Stimulated activated CD4-positive, alpha-beta T cell treated with anti-CD3 and anti-CD28 coated beads, Interleukin-2, amount 100 ng/mL, for 48 hours (primary cell): ENCODE measurements at places on chromosomes 7 and 10.

- DNase-seq = no peak
Measured at GRCh38 chr7:40135317-40135610, 459 bp downstream of the SUGCT start.

DNA sequence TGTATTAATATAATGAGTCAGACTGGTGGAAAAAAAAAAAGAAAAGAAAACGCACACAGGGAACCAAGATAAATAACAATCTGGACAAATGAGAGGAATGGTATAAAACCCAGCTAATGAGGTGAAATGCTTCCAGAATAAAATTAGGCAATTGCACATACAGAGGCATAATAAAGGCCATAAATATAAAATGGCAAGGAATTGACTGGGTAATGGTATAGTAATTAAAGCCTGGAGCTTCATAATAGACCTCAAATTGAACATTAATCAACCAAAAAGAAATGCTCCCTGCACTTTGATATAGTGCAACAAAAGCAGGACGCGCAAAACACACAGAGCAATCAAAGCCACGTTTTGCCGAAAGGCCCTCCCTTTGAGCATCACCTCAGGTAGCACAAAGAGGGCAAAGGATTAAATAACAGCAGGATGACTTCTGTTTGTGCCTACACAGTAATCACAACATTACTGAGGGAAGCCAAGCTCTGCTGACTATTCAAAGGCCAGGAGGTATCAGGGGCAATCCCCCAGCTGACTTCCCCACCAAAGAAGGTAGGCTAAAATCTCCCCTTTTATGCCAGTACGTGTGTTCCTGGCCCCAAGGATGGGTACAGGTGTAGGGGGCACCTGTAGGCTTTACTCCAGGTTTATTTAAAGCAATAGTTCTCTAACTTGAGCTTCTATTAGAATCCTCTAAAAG is 343.7 kb downstream of the ELMO1 start:
- no peak for DNase-seq

DNA sequence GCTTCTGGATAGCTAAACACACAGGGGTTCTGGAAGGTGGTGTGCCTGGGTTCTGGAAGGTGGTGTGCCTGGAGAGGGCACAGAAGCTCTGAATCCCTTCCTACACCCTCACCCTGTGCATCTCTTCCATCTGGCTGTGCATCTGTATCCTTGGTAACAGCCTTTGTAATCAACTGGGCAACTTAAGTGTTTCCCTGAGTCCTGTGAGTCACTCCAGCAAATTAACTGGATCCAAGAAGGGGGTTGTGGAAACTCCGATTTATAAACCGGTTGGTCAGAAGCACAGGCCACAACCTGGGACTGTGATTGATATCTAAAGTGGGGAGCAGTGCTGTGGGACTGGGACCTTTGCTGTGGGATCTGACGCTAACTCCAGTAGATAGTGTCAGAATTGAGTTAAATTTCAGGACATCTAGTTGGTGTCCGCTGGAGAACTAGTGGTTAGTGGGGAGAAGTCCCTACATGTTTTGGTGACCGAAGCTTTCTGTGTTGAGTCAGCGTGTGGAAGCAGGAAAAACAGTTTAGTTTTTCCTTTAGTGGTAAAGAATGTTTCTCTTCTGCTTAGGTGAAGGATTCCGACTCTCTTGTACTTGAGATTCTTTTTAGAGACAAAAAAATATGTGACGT is 228.1 kb downstream of the BMPER start:
- no peak for DNase-seq

- no peak for DNase-seq
Measured at GRCh38 chr7:153091477-153091876, 331.9 kb downstream of the ACTR3B start.

GRCh38 chr7:98805956-98806838 is 63.6 kb downstream of the TMEM130 start:
- DNase-seq = no peak

GRCh38 chr7:99407872-99408378 is 472 bp downstream of the PDAP1 start:
- peak; percentile 33 for DNase-seq

DNA sequence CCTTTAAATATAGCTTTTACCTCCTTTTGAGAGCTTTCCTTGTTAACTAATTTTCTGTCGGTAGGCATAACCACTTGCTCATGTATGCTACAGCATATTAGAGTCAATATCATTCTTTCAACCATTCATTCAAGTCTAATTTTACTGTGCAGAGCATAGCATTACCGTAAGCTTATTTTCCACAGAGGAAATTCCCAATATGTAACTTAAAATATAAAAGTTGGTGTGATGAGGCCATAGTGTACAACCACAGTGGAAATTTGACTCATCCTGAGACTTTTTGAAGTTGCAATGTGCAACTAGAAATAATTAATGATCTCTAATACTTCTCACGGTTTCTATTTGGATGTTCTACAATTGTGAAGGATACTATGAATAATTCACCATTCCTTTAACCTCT is 80.6 kb upstream of the KLF6 start:
- no peak for DNase-seq

GRCh38 chr7:25068502-25069213 is 56.4 kb downstream of the CYCS start:
- no peak for DNase-seq

DNA sequence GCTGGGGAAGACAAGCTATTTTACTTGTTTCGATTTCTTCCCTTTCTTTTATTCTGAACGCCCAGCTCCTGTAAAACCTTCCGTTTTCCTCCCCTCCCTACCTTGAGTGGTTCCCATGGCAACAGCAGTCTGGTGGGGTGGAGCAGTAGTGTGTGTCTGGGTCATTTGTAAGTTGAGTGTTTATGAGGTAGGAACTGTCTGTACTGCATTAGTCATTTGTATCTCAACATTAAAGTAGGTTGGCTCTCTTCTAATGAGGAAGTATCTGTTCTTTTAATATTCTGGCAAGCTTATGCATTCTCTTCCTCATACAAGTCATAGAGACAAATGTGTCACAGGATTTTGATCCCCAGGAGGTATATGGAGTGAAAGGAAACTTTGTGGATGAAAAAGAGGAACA is 85.3 kb upstream of the CCDC6 start:
- DNase-seq = no peak

- no peak for DNase-seq
Measured at GRCh38 chr7:99001482-99002147, 123.3 kb downstream of the TRRAP start.

GRCh38 chr10:28833313-28833712 is 156.0 kb downstream of the BAMBI start:
- DNase-seq = no peak

DNA sequence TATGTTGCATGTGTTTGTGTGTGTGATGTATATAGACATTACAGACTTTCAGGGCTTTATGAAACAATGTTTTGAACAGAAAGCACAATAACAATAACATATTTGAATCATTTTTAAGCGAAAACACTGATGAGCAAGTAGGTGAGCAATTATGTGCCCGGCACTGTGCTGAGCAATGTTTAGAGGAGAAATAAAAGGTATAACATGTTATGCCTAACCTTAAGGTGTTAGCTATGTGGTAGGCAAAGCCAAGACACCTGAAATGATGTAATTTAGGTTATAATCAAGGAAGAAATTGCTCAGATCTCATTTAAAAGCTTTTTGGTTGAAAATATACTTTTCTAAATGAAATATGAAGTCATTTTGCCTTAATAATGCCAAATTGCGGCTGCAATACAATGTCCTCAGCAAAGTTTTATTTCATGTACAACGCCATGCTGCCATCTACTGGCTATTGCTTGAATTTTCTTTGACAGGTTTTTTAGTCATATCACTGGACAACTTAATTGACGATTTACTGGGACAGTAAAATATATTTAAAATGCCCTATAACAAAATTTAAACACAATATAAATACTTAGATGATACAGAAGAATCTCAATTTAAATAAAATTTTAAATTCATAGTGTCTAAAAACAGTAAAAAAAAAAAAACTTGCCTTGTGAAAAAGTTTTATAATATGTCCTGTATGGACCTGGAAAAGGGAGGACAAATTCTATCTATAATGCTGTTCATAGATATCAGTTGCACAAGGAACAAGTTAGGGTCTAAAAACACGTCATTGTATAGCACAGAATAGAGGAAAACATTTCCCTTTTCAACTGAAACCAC is 131.1 kb upstream of the CDK1 start:
- peak; percentile 50 for DNase-seq

DNA sequence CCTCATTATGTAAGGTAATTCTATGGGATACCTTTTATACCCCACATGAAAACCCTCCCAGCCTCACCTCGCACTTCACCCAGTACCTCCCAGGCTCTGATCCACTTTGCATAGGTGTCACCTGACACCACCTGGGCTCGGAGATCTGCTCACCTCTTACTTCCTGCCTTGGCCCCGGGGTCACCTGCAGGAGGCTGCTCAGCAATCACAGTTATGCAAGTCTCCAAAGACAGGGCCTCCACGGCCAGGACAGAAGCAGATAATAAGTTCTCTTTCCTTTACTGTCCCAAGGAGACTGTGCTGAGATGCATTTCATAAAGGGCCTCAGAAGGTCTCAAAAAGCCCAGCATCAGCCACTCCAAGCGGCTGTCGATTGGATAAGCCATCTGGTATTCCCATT is 112.4 kb upstream of the PPP2R2D start:
- no peak for DNase-seq

- no peak for DNase-seq
Measured at GRCh38 chr7:134632937-134633540, 13.6 kb upstream of the BPGM start.
